Cerebellar nuclear complex (tissue), 1 donor: ENCODE measurements at places on chromosomes 7 and 10.

GRCh38 chr10:57638411-57638810 lies 629.3 kb downstream of the IPMK start:
- DNase-seq, result no peak

GRCh38 chr10:92242380-92242779 lies 48.5 kb downstream of the CPEB3 start:
- DNase-seq, result no peak

DNA sequence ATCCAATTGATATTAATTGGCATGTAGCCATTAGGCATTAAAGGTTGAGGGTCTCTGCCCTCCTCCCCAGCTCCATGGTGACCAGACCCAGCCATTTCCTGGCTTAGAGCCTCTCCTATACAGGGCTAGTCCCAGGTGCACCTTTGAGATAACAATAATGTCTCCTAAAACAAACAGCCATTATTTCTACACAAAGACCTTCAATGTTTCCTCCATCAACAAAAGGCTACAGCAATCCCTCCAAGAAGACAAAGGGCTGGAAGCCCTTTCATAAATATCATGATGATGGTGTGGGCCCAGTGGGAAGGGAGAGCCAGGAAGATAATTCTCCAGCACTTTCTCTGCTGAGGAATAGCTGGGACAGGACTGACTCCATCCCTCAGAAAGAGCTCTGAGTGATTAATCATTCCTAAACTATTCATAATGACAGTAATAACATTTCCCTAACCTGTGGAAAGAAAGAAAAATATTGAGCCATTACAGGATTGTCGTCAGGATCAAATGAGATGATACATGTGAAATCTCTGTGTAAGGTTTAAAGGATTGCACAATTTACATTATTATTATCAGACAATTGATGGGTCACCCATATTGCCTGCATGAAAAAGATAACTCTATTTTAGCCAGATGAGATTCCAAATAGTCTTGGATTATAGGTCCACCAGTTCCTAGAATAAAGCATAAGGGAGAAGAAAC lies 10.2 kb downstream of the PKD2L1 start:
- no peak for DNase-seq

DNA sequence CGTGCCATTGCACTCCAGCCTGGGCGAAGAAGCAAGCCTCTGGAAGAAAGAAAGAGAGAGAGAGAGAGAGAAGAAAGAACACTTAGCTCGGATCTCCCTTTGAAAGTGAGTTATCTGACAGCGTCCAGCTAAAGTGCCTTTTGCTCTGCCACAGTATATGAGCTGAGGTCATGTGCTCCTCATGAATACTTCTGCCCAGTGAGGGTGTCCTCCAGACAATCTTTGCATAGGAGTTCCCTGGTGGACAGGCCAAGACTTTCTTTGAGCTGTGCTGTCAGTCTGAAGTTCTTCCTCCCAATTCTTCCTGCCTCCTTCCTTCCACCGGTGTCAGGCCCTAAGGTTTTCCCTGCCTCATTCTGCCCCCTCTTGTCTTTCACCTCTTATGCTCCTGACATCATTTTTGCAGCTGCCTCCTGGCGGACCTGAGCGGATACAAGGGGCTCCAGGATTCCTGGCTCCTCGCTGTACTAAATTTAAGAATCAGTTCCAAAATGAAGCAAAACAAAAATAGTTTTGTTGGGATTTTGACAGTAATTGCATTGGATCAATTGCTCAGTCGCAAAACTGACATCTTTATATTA lies 31.9 kb downstream of the XRCC2 start:
- DNase-seq, result no peak
